ENCODE measurements at places on chromosomes 2 and 18. TPM values are rescaled to one million over a fixed set of nuclear protein-coding genes. Genes with fewer than 3 reads are reported as not detected.

DNA sequence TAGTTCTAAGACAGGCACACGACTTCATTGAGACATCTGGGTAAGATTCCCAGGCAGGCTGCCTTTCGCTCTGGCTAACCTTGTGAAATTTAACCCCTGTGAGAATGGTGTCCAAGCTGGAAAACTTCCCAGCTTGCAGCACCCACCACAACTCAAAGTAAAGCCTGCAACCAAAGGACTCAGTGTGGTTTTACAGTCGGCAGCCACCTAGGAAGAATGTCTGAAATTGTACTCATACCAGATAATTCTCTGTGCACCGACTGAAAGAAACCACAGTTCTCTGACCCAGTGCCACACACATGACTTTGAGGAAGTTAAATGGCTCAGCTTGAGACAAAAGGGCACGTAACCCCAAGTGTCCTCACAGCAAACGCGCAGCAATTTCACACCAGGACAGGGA is 125.7 kb downstream of the RBMS1 start:
- H3K4me3 ChIP-seq: no peak overlapping the region
- H3K27me3 ChIP-seq: no peaks in the 10 kb centered on the region

GRCh38 chr2:134261398-134262131 is 7.7 kb downstream of the MGAT5 start:
- H3K27ac ChIP-seq: no peak overlapping the region
- no peaks in the 10 kb centered on the region for H3K36me3 ChIP-seq
- no peak overlapping the region for H3K4me3 ChIP-seq
- no peaks in the 10 kb centered on the region for H3K27me3 ChIP-seq

DNA sequence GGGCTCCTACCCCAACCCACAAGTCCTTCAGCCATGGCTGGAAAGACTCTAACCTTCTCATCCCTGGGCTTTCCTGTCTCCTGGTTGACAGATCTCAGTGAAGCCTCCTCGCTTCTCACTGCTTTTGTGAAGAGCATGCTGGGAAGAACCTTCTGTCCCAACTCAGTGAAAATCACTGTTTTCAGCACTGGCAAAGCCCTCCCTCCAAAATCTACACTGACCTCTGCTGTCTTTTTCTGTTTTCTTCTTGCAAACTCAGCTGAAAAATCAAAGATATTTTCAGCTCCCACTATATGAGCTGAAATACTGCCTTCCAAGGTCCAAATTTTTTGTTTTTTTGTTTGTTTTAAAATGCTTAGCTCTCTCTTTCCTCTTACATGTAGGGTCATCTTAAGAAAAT is 266.3 kb upstream of the AGAP1 start:
- H3K27me3 ChIP-seq: peaks cover 4% of the 10 kb centered on the region
- no peaks in the 10 kb centered on the region for H3K4me1 ChIP-seq
- DNase-seq: no peak
- H3K36me3 ChIP-seq: no peaks in the 10 kb centered on the region

DNA sequence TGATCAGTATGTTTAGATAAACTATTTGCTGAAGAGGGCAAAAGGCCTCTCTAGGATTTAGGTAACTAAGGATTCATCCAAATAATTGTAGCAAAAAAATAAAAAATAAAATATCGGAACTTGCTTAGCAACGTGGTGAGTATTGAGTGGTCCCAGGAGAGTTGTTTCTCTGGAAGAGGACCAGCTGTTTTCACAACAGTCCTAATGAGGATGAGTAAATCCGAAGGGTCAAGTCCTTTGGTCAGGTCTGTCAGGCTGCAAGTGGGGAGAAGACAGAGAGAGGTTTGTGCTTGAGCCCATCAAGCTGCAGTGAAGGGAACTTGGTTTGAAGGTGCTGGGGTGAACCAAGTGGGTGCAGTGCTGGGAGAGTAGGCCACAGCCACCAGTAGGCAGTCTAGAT is 539.2 kb downstream of the SLC4A3 start:
- DNase-seq: no peak
- H3K4me1 ChIP-seq: peaks cover 10% of the 10 kb centered on the region
- no peak overlapping the region for H3K4me3 ChIP-seq
- no peaks in the 10 kb centered on the region for H3K27me3 ChIP-seq
- H3K36me3 ChIP-seq: no peaks in the 10 kb centered on the region

DNA sequence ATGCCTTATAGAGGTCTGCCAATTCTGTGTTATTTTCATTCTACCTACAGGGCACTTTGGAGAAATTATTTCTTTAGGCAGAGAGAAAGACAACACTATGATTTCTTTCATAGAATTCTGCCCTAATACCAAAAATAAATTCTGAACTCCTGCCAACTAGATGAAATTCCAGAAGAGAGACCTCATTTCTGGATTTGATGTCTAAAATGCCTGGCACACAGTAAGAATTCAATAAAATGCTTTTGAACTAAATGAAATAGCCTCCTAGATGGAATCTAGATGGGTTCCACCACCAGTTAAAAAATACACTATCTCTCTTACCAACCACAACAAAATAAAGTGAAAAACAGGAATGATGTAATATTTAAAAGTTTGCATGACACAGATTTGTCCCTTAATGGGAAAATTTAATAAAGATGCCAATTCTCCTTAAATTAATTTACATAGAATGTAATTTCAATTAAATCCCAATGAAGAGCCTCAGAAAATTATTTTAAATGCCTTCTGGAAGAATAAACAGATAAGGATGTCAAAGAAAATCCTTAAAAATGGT is 75.0 kb downstream of the OSBPL1A start:
- no peak overlapping the region for H3K4me3 ChIP-seq
- H3K27me3 ChIP-seq: no peaks in the 10 kb centered on the region
- no peak overlapping the region for H3K27ac ChIP-seq
- no peaks in the 10 kb centered on the region for H3K4me1 ChIP-seq
- peaks cover 9% of the 10 kb centered on the region for H3K36me3 ChIP-seq

- H3K27me3 ChIP-seq: no peaks in the 10 kb centered on the region
- no peak overlapping the region for H3K27ac ChIP-seq
- no peak overlapping the region for H3K4me3 ChIP-seq
Measured at GRCh38 chr2:142139384-142139783, 8.6 kb upstream of the LRP1B start.

DNA sequence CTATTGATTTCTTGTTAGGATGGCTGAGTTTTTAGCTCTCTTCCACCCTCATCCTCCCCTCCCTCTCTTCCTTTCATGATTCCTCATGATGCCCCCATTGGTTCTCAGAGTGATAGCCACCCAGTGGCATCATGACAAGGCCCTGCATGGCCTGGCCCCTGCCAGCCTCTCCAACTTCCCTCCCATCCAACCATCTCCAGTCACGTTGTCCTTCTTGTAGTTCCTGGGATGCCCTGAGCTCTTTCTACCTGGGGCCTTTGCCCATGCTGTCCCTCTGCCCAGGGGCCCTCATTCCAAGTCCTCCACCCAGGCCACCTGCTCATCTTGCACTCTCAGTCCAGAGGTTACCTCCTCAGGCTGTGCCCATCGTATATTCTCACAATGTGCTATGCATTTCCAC is 247.5 kb downstream of the TFCP2L1 start:
- H3K27ac ChIP-seq: no peak overlapping the region
- no peaks in the 10 kb centered on the region for H3K36me3 ChIP-seq
- no peak for DNase-seq
- H3K4me3 ChIP-seq: no peak overlapping the region

- peaks cover 28% of the 10 kb centered on the region for H3K4me1 ChIP-seq
- H3K36me3 ChIP-seq: no peaks in the 10 kb centered on the region
- peaks cover 27% of the 10 kb centered on the region for H3K27me3 ChIP-seq
- no peak for DNase-seq
- no peak overlapping the region for H3K4me3 ChIP-seq
- no peak overlapping the region for H3K27ac ChIP-seq
Measured at GRCh38 chr18:25345081-25345866, 6.7 kb downstream of the ZNF521 start.

Gene DNAJC5G
- total RNA-seq: 0.18 TPM

Gene IL37
- total RNA-seq: not detected

Gene CNRIP1
- total RNA-seq: 1.6 TPM
